ENCODE measurements at places on chromosomes 2 and 18. TPM values are rescaled to one million over a fixed set of nuclear protein-coding genes. Genes with fewer than 3 reads are reported as not detected.

DES gene
- polyA plus RNA-seq, result 101 TPM

FBXO48 gene
- polyA plus RNA-seq, result 0.56 TPM

PARD6G gene
- polyA plus RNA-seq, result 0.77 TPM

RAB17 gene
- polyA plus RNA-seq, result 130 TPM

DNAH7 gene
- 2.8 TPM for polyA plus RNA-seq

LOXHD1 gene
- 0.46 TPM for polyA plus RNA-seq

GPR17 gene
- 0.35 TPM for polyA plus RNA-seq

STPG4 gene
- polyA plus RNA-seq, result not detected

MPPE1 gene
- polyA plus RNA-seq, result 24.8 TPM

LCT gene
- polyA plus RNA-seq, result not detected

DNA sequence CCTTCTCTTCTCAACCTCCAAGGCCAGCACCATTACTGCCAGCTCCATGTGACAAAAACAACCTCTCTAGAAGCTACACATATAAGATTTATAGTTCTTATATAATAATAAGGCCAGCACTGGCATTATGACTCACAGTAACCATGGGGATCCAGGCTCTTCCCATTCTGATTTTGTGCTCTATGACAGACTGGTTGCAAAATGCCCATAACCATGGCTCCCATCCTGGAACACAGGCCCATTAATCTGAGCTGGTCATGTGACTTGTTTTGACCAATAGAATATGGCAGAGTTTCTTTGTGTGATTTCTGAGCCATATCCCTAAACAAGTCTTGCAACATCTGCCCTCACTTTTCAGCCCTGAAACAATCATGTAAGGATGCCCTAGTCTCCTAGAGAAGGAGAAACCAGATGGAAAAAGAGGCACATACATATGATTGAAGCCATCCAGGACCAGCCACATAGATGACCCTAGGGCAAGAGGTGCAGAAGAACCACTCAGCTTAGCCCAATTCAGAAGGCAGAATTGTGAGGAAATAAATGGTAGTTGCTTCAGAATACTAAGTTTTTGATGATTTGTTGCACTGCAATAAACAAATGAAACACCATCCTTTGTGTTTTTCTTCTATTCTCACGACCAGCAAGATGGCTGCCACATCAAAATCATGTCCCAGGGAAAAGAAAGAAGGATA lies 173.9 kb downstream of the SUCLG1 start:
- DNase-seq, result no peak

DNA sequence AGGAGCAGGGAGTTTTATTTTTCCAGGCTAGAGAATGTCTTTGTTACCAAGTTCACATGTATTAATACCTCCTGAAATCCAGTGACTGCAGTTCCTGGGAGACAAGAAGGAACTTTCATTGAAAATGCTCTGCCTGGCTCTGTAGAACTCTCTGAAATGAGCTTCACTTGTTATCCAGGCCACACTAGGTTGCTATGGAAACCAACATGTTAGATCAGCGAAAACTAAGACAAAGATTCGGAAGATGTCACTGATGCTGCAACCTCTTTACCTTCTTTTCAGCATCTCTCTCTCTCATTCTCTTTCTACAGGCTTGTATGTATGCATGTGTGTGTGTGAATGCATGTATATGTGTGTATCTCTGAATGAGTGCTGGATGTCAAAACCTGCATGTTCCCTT lies 218.5 kb downstream of the TRIB2 start:
- DNase-seq, result no peak

DNA sequence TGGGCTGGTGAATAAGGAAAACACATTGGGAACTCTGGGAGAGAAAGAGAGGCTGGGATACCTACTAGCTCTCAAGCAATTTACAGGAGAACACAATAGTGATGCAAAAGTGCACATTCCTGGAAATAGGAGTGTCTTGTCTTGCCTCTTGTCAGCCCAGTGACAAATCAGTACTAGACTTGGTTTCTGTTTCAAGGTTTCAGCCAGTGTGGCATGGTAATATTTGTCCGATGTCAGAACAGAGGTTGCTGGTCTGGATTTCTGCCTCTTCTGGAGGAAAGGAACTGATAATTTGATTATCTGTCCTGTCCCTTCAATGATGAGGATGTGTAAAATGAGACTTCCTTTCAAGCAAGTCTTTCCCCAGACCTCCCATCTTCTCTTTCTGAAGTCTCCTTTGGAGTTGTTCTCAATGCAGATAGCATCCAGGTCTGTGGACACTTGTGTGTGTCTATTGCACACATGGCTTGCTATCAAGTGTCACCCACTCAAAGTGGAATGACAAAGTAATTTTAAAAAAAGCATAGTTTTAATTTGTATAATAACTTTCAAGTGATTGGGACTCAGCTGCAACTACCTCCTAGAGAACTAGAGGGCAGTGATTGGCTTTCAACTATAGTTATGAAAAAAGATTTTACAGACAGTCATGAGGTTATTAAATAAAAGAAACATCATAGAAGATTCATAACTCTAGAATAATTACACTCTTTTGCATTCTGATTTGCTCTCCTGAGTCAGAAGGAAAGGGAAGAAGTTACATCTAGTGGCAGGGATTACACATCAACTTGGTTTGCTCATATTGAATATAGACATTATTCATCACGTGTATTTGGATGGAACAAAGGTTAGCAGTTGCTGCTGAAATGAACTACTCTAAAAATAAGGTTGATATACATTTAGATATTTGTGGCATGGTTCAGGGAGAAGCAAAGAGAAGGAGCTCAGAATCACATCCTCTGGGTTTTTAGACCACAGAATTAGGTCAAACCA lies 4.5 kb downstream of the GPR39 start:
- DNase-seq, result no peak

GRCh38 chr18:58983260-58984155 lies 118.8 kb downstream of the ZNF532 start:
- no peak for DNase-seq

- DNase-seq, result no peak
These were observed 24.9 kb downstream of the FHL2 start for GRCh38 chr2:105373895-105374401.

DNA sequence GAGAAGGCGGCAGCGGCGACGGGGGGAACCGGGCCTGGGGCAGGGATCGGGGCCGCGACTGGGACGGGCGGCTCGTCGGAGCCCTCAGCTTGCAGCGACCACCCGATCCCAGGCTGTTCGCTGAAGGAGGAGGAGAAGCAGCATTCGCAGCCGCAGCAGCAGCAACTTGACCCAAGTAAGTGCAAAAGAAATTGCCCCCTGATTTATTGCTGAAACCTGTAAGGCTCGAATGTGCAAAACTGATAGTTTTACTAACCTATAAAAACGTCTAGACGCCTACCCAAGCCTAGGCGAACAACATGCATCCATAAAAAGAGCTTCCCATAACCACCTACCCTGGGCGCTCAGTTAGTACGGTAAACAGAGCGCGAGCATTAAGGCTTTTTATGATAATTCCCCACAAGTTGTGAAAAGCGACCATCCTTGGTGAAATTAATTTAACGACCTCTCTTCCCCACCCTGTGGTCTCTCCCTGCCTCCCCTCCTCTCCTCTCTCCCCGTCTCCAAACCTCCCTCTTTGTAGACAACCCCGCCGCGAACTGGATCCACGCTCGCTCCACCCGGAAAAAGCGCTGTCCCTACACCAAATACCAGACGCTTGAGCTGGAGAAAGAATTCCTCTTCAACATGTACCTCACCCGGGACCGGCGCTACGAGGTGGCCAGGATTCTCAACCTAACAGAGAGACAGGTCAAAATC lies 1.0 kb downstream of the HOXD9 start:
- no peak for DNase-seq

DNA sequence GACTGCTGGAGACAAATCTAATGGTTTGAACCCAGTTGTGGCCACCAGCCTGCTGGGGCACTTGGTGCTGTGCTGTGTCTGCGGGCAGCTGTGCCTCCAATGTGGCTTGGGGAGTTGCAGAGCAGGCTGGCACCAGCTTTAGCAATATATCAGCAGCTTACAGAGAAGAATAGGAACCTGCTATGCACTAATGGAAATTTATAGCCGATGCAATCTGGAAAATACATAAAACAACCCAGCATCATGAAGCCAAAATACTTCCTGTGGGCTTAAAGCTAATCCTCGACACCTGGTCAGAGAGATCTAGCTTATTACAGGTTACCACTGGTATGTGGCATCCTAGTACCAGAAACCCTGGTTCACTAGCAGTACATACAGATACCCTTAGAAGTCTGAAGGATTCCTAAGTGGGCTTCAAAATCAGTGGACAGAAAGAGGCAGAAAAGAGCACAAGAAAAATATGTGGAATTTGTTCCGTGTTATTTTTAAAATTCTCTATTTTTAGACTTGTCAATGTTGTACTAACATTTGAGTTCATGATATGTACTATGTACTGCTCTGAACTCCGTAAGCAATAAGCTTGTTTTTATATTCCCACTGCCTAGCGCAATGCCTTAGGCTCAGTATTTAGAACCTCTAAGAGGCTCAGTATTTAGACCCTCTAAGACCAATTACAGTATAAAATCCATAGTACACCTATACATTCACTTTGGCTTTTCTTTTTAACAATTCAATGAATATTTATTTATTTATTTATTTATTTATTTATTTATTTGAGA lies 194.7 kb downstream of the UXS1 start:
- no peak for DNase-seq

- DNase-seq, result no peak
These were observed 248.8 kb downstream of the RDH14 start for GRCh38 chr2:18311420-18312195.

GRCh38 chr2:9226458-9227380 lies 20.1 kb downstream of the ASAP2 start:
- DNase-seq, result no peak

DNA sequence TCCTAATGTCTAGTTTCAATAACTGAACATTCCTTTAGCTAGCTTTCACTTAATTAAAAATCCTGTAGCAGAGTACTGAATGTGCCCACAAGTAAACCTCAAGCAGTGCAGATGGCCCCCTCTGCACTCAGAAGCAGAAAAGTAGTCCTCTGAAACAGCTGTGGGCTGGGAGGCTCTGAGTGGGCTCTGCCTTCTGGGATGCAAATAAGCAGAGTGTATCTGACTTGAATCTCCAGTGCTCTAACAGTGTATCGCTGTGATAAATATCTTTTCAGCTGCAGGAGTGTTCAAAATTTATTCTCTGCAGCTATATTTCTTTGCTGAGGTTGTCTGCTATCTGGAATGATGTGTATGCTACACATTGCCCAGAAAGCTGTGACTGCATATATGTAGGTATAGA lies 44.8 kb upstream of the SYT4 start:
- no peak for DNase-seq

GRCh38 chr2:120776649-120777048 lies 41.0 kb downstream of the GLI2 start:
- DNase-seq, result peak; percentile 10

DNA sequence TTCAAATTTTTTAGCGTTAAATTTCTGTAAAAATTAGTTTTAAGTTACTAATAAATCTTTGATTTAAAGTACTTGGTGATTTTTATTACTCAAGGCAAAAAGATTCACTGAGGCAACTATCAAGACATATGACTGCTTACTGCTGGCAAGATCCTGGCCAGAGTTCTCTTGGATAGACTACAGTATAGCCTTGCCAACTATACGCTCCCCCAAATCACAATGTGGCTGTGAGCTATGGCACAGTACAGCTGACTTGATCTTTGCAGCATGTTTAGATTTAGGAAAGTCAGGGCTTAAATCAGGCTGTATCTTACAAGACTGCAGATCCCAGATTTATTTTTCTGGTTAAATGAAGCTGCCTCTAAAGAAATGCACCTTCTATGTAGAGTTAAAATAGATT lies 26.5 kb downstream of the MSTN start:
- DNase-seq, result no peak

DNA sequence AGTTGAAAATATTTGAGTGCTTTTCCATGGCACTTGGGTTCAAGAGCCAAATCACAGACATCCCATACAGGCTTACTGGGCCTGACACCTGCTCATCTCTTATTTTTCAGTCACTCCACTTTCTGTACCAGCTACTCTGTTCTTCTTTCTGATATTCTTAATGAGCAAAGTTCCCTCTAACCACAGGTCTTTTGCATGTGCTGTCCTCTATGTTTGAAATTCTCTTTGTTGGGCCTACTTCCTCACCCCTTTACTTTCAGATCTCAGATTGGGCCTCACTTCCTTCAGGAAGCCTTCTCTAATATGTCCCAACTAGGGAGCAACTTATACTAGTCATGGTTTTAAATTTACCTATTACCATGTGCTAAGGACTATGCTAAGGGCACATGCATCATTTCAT lies 81.8 kb upstream of the RBMS1 start:
- DNase-seq, result no peak

- DNase-seq, result no peak
These were observed 306.9 kb upstream of the NT5C1B start for GRCh38 chr2:18896125-18896764.

DNA sequence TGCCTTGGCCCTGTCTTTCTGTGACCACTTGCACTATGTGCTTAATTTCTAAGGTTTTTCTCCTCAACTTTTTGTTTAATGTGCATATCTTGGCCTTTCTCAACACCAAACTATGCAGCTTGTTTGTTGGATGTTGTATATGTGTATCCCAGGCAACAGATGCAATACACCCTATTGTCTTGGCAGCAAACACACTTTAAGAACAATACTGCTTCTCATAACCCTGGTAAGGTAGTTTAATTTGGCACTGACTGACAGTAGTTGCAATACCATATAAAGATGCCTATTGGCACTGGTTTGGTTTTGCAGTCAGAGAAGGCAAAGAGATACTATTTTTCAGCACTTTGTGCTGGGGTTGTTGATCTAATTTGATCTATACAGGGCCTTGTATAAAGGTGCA lies 360.7 kb upstream of the CWC22 start:
- no peak for DNase-seq

Measured in pancreas (tissue), 10 donors.